ENCODE measurements at places on chromosomes 12 and 14.

- no peak for DNase-seq
Observed at GRCh38 chr12:119296535-119296934, 38.0 kb upstream of the CCDC60 start.

GRCh38 chr12:111355201-111355925 is 13.5 kb downstream of the PHETA1 start:
- no peak for DNase-seq

- DNase-seq, result no peak
Observed at GRCh38 chr12:124753228-124753591, 110.5 kb downstream of the SCARB1 start.

DNA sequence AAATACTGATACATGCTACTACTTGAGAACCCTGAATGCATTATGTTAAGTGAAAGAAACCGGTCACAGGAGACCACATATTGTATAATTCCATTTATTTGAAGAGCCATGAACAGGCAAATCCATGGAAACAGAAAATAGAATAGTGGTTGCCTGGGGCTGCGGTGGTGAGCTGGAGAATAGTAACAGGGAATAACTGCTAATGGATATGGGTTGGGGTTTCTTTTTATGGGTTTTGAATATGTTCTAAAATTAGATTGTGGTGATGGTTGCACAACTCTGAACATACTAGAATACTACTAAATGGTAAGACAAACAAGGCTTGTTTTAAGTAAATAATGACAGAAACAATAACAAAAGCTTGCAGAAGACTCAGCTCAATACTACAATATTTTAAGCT is 293.0 kb downstream of the BTG1 start:
- DNase-seq, result no peak

- no peak for DNase-seq
Observed at GRCh38 chr12:70985850-70986249, 65.3 kb upstream of the PTPRR start.

All from stimulated activated CD8-positive, alpha-beta memory T cell treated with anti-CD3 and anti-CD28 coated beads, Interleukin-7, amount 100 ng/mL, for 24 hours (primary cell).